Stimulated activated CD4-positive, alpha-beta T cell treated with anti-CD3 and anti-CD28 coated beads, Interleukin-2, amount 100 ng/mL, for 48 hours (primary cell): ENCODE measurements at places on chromosomes 3 and 15.

GRCh38 chr3:52798978-52799476 lies 4.4 kb downstream of the ITIH3 start:
- peak; percentile 24 for DNase-seq

DNA sequence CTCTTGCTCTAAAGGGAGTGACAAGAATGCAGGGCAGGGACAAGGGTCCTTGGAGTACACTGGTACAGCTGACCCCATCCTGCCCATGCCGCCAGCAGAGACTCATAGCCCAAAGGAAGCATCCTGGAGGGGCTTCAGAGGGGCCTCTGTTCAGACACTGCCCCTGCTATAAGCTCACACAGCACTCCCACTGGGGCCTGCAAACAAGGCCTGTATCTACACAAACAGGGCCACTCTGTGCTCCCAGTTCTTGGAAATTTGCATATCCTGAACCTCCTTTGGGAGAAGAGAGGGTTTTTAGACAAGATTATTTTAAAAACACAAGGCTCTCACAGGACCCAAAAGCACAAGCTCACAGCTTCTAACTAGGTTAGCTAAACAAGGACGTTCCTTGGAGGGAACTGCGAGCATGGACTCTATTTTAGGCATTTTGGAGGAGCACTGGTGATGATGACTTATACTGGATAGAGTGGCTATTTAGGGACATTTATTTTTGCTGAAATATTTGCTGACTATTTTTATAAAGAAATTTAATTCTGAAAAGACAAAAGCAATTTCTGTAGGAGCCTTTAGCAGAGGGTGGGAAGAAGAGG lies 16.4 kb upstream of the ANKRD34C start:
- DNase-seq = no peak

GRCh38 chr15:85414495-85414894 lies 34.1 kb downstream of the AKAP13 start:
- no peak for DNase-seq

DNA sequence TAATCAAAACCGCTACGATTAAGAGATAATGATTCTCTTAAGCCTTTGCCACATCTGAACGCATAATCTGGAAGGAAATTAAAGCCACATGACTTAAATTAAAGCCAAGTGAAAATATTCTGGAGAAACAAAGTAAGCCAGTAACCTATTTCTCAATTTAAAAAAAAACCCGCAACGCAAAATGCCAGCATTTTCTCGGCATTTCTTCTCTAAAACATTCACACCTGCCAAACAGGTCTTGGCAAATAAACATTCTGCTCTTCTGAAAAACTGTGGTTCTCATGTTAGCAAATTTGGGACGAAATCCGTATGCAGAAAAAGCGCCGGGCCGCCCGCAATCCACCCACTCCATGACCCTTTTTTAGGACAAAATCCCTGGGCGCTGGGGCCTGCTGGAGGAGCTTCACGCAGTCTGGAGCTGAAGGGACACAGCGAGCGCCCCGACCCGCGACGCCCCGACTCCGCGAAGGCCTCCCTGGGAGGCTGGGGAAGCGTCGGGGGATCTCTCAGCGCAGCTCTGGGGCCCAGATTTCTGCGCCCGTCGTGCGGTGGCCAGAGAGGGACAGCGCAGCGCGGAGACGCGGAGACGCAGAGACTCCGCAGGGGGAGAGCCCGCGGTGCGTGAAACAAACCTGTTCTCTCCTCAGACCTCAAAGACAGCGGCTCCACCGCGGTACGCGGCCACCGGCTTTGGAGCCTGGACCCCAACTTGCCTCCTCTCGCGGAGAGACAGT lies 471 bp downstream of the NKIRAS1 start:
- no peak for DNase-seq

DNA sequence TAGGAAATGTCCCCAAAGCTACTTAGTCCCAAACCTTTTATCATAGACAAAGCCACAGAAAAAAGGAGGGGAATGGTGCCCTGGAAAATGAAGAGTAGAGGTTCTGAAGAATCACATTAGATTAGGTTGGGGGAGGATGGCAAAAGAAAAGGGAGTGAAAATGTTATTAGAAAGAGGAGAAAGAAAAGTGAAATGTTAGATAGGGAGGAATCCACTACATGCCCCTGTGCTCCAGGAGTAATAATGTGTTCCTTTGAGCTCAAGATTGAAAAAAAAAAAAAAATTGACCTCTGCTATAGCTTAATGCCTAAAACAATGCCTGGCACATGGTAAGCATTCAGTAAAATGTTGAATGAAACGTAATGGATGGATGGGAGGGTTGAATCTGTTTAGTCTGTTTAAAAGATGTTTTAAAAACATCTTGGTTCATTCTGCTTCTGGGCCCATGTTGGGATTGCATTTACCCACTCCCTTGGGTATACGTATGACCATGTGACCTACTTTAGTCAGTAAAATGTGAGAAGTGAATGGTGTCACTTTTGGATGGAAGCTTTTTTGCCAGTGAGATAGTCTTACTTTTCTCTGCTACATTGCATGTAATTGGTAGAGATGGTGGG lies 19.0 kb downstream of the MAPK6 start:
- DNase-seq = no peak

DNA sequence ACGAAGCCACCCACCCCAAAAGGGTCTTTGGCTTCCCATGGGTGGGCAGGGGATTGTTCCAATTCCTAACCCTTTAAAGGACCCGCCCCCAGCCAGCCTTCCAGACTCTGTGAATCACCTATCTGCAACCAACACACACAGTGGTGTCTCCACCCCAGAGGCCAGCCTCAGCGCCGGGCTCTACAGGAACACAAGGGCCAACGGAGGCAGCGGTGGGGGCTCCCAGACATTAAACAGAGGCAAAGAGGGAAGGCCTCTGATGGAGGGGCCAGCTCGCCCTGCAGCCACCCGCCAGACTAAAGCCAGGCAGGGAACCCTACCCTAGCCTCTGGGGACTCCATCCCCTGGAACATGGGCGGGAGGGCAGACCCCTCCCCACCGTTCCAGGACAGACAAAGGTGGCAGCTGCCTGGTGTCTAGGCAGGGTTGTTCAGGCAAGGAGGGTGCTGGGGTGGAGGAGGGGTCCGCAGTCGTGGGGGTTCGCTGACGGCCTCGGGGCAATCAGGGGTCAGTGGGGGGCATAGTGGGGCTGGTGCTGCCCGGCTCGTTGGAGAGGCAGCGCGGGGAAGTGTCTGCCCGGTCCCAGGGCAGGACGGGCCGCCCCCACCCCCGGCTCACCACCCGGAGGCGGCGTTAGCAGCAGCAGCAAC lies 448 bp downstream of the SHISA5 start:
- DNase-seq = no peak

DNA sequence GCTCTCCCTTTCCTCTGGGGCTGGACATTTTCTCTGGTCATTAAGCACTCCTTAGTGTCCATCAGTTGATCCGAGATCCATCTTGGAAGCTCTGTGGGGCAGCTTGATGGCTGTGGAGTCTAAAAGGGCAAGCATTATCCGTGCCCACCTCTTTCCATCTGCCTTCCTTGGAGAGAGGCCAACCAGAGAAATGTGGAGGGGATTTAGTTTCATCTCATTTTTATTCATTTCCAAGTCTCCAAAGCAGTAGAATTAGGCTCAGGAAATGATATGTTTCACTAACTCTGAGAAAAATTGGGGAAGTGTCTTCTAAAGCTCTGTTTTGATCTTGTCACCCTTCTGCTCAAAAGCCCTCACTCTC lies 95.9 kb upstream of the KLHL25 start:
- no peak for DNase-seq

GRCh38 chr15:71844916-71845315 lies 34.6 kb downstream of the NR2E3 start:
- no peak for DNase-seq

- DNase-seq = no peak
Observed at GRCh38 chr3:57252404-57252803, 24.9 kb downstream of the APPL1 start.

DNA sequence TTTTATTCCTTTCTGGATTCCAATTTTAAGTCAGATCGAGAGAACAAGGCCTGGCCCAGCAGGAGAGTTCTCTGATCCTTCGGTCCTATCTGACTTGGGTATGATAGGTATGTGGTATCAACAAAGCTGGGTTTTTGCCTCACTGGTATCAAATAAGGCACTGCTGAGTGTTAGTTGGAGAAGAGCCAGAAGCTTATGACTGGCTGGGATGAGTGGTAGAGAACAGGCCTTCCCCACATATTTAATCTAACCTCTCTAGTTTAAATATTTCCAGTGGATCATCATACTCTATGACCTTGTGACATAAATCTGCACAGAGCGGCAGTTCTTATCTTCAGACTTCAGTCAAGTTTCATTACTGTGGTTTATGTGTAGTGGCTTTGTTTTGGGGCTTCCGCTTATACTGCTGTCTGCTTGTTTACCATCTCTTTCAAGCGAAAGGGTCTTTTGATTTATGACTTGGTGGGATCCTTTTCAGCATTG lies 164.5 kb downstream of the PTPRG start:
- DNase-seq = no peak

DNA sequence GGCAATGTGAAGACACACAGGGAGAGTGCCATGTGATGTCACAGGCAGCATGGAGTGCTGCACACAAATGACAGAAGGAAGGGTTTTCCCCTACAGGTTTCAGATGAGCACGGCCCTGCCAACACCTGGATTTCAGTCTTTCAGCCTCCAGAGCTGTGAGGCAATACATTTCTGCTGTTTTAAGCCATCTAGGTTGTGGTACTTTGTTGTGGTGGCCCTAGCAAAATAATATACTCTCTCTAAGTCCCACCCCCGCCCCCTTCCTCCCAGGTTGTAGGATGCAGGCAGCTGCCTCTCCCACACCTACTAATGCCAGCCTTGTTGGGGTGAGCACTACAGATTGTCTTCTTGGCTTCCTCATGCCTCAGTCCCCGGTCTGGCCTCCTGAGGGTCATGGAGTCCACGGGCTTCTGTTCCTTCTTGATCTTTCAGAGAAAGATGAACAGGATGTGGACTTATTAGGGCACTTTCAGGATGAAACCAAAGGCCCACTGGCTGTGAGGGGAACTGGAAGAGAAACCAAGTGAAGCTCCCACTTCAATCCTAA lies 180.0 kb downstream of the CD47 start:
- DNase-seq = peak; percentile 13

- no peak for DNase-seq
Observed at GRCh38 chr3:108806316-108806715, 16.3 kb upstream of the TRAT1 start.

GRCh38 chr15:49223536-49224274 lies 53.7 kb downstream of the GALK2 start:
- no peak for DNase-seq

DNA sequence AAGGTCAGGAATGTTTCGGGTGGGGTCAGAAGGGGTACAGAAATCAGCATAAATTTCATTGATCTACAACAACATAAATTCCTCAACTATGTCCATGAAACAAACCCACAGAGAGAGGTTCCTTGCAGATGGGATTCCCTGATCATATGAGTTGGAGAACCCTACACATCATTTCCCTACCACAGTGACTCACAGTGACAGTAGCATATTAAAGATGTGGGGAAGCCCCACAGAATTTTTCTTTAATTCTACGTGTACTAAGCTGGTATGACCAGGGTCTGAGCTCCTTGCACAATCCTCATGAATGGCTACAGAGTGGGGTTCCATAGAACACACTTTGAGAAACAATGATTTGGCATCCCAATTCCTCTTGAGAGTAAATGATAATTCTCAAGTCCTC lies 116.9 kb upstream of the RAD18 start:
- DNase-seq = no peak

DNA sequence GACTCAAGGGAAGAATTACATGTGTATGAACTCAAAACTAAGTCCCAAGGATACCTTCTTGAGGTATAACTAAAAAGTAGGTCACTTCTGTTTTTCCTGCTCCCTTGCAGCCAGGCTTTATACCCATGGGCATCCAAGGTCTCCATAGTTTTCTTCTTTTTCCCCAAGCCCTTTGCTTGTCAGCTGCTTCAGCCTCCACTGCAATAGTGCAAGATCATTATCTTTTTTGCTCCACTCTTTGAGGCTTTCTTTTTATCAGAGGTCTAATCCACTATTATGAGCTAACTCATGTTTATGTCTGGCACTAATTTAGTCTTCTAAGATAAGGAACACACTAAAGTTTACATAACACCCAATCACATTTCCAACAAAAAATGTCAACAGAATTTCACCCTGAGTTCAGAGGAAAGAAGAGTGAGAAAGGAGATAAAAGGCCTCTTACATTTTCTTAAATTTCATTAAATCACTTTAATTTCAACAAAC lies 121.2 kb upstream of the LSAMP start:
- no peak for DNase-seq

DNA sequence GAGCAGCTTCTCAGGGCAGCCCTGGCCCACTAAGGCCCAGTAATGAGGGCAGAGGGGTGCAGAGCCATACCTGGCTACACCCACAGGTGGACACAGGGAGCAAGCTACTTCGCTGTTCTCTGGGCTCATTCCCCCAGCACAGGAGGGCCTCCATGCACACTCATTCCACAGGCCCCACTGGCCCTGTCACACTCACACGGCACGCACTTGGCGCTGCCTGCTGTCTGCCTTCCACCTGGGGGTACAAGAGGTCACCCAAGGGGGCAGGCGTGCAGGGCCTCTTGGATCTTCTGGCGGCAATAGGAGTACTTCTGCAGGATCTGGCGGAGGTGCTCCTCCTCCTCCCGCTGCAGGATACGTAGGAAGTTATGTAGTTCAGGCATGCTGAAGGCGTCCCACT lies 2.3 kb upstream of the TUSC2 start:
- no peak for DNase-seq

- no peak for DNase-seq
Observed at GRCh38 chr15:44011238-44011854, 183.7 kb downstream of the FRMD5 start.

- DNase-seq = no peak
Observed at GRCh38 chr3:5090197-5090596, 31.9 kb upstream of the ARL8B start.

DNA sequence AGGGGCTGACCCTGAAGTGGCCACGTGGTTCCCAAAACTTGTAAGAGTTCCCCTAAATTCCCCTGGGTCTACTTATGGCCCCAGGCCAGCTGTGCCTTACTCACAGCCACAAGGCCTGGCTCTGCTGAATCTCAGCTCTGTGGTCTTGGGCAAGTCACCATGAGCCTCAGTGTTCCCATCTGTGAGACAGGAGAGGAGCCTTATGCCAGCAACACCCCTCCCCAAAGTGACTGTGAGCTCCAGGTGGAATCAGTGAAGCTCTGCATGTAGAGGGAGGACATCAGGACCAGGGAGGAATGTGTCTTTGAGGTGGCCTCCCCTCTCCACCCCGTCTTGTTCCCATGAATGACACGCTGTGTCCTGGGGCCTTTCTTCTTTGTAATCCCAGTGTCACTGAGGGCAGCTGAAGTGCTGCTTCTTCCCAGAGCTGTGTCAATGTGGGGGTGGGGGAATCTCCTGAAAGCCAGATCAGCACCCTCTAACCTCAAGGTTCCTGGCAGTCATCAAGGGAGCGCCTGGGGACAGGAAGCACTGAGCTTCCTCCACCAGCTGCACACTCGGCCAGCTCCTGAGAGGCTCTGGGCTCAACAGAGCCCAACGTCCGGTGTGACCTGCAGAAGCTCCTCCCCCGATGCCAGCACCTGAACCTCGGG lies 258.9 kb downstream of the UACA start:
- DNase-seq = no peak
